GM10248 (cell line): ENCODE measurements at places on chromosomes 2 and 18.

DNA sequence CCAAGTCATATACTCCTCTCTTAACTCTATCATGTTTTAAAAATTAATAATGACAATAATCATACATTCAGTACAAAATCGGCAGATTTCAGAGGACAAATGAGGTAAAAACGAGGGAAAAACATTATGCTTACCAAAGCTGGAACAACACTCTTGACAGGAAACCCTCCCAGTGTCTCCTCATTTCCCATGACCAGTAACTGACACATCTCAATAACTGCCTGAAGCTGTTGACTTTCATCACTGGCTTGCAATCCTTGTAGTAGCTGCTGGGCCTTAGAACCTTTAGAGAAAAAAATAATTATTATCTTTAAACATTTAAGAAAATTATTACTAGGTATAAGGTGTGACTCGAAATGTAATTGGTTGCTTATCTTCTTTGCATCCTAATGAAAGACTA lies 103.6 kb downstream of the TRIP12 start:
- DNase-seq, result no peak

DNA sequence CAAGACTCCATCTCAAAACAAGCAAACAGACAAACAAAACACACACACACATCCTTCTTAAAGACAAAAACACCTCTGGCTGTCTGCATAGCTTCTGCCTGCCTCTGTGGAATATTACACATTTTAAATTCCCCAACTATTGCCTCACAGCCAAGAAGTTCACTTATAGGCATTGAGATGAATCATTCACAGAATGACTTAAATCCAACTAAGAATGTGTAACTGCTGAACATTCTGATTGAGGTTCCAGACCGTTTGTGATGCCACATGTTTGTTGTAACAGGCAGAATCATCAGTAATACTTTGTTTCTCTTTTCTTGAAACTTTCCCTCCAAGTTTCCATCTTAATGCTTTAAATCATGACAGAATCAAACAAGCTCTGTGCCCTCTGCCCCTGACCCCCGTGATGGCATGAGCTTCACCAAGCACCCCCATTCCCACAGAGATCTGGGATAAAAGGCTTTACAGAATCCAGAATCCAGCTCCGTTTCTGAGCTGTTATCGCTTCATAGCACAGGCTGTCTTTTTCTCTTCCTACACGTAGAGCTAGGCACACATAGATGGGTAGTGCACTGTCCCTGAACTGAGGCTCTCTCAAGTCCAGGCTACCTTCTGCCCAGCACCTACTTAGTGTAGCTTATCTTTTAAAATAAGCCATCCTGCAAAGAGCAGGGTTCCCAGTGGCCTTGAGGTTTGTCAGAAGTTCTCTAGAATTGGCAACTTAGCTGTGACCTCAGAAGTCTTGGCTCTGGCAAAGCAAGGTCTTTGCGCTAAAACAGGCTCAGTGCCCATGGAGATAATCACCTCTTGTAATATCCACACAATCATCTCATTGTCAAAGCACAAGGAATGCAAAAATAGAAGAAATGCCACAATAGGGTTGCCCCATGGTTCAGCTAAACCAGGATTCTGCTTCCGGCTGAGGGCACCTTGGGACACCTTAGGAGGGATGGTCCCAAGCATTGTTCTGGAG lies 32.9 kb downstream of the EPAS1 start:
- DNase-seq, result no peak

DNA sequence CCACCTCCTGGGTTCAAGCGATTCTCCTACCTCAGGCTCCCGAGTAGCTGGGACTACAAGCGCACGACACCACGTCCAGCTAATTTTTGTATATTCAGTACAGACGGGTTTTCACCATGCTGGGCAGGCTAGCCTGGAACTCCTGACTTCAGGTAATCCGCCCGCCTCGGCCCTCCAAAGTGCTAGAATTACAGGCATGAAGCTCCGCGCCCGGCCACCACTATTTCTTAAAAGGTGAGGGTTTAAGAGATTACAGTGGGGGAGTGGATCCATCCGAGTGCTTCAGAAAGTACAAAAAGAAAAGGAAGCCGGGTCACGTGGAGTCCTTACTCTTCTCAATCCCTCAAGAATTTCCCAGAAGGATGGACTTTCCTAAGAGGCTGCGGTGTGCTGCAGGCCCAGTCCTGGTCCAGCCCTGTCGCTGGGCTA lies 146.9 kb downstream of the ANKRD44 start:
- no peak for DNase-seq

GRCh38 chr2:121505005-121505404 lies 25.7 kb upstream of the RNU4ATAC start:
- DNase-seq, result no peak

DNA sequence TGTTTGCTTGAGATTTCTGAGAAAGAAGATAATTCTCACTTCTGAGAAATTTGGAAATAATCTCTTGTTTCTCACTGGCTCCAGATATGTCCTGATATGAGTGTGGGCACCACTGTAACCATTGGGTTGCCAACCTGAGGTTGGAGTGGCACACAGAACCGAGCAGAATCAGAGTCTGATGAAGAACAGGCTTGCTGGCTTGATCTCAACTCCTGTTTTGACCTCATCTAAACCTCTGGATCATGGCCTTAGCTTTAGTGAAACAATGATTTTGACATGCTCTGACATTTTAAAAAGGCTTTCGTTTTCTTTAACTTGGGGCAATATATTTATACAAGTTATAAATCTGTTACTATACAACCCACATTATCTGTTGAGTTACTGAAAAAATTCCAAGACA lies 548.0 kb downstream of the IRS1 start:
- DNase-seq, result no peak

DNA sequence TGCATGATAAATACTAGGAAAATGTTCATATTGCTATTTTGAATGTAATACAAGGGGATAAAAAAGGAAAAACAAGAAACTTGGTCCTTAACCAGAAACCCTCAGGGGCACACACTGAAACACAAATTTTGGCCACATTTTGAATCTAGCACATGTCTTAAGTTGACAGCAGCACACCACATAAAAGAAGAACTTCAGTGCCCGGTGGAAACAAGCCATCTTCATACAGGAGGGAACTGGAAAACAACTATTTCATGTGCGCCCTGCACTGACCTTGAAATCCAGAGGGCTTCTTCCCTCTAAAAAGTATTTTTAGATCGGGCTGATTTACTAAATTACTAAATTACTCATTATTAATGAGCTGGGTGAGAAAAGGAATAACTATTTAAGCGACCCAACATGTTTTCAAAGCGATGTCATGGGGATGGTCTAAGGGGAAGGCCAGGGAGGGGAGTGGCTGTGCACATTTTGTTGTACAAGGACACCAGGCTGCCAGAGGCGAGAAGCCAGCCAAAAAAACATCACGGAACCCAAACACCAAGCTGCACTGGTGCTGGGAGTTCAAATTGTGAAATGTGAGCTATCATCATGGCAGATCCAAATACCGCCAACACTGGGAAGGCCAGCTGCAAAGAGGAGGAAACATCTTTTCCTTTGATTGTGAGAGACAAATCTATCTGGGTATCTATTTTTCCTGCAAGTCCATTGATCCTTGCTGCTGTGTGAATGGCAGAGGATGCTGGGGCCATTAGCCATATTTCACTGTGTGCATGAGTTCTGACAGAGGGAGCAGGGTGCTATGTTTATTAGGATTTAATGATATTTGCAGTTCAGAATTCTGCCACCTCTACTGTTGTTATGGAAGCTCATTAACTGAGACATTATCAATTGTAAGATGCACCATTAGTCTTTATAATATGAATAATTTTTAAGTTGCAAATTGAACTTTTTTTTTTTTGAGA lies 150.7 kb upstream of the LMAN1 start:
- no peak for DNase-seq

DNA sequence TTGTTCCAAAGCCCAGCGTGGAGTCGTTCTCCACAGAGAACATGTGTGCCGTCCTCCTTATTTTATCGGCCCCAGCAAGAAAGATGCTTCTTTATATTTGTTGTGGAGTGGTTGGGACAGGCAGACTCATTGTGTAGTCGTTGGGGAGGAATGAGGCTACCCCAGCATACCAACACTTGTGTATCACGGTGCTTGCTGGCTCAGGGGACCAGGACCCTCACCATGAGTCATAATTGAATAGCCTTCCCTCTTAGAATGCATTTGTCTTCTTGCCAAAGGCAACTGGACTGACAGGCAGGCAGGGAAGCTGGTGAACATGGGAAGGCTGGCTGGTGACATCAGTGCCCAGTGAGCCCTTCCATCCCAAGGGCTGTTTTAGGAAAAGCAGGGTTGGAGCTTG lies 4.7 kb downstream of the CAPN10 start:
- no peak for DNase-seq
